Fibroblast of mammary gland (primary cell): ENCODE measurements at places on chromosomes 4 and X.

DNA sequence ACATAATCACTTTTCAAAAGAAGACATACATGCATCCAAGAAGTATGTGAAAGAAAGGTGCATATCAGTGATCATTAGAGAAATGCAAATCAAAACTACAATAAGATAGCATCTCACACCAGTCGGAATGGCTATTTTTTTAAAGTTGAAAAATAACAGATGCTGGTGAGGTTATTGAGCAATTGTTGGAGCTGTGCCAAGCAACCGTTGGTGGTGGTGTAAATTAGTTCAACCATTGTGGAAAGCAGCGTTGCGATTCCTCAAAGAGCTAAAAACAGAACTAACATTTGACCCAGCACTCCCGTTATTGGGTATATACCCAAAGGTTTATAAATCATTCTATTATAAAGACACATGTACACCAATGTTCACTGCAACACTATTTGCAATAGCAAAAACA, 14.2 kb downstream of the COX7B2 start:
- no peak for DNase-seq

- peak; percentile 14 for DNase-seq
Measured at GRCh38 chr4:183303301-183303700, 16.8 kb downstream of the CLDN22 start.

- no peak for DNase-seq
Measured at GRCh38 chr4:177297785-177298391, 11.8 kb upstream of the NEIL3 start.

DNA sequence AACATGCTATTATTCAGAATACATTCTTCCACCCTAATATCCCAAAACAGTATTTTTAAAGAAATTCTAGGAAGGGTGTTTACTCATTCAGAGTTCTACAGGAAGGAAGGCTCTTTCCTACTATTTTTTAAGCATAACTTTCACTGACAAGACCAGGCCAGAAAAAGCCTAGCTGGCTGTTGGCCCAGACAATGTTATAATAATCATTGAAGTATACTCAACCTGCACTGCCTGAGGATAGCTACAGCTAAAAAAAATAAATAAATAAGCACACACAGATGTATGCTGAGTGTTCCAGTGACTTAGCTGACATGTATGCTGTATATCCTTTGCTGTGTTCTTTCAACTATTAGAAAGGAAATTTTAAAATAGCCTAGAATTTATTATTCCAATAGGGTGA, 145.8 kb upstream of the SPRY1 start:
- DNase-seq: peak; percentile 30
